ENCODE measurements at places on chromosomes 11 and 22.

DNA sequence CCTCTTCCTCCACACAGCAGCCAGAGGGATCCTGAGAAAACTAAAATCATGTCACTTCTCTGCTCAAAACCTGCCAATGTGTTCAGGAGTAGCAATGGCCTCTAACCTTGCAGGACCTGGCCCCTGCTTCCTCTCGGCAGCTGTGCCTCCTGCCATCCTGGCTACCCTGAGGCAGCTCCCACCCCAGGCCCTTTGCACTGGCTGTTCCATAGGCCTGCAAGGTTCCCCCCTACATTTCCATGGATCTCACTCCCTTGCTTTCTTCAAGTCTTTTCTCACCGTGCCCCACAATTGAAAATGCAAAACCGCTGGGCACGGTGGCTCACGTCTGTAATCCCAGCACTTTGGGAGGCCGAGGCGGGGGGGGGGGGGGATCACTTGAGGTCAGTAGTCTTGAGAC lies 2.1 kb upstream of the STIP1 start:
- no peak for DNase-seq

GRCh38 chr11:65416841-65417701 lies 5.5 kb upstream of the NEAT1 start:
- DNase-seq = no peak

DNA sequence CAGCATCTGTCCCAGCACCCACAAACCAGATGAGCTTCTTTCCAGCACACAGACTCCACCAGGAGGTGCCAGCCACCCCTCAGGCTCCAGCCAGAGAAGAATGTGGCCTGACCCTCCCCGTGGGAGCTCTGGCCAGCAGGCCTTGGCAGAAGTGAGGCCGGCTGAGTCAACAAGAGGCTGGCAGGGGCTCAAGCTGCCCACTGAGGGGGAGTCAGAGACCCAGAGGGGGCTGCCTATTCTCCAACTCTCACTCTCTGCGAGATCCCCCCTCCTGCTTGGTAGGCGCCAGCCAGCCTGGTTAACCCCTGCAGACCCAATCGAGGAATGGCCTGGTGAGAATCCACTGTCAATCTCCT lies 10.6 kb upstream of the CDC42EP1 start:
- DNase-seq = no peak

GRCh38 chr11:14300661-14301304 lies 58.2 kb downstream of the RRAS2 start:
- DNase-seq = no peak

DNA sequence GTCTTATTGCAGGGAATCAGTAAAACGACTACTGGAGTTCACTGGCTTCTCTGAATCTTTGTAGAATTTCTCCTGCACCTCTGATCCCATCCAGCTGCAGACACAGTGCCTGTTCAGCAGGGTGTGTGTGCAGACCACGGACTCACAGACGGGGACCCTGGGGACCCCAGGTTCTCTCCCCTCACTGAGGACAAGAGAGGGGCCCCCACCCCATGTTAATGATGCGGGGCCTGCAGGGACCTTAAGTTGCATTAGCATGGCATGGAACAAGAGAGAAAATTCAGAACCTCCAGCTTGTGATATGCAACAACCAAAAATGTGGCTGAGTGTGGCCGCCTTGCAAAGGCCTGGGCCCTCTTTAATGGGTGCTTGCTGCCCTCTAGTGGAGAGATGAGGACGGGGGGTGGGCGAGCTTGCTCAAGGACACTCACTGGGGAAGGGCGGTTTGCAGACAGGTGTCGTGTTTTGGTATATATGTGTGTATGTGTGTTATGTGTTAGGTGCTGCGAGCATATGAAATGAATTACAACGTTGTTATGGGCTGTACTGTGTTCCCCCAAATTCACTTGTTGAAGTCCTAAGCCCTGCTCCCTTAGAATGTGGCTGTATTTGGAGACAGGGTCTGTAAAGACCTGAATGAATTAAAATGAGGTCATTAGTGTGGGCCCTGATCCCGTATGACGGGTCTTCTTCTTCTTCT lies 84.4 kb upstream of the SEPTIN5 start:
- DNase-seq = peak; percentile 67

DNA sequence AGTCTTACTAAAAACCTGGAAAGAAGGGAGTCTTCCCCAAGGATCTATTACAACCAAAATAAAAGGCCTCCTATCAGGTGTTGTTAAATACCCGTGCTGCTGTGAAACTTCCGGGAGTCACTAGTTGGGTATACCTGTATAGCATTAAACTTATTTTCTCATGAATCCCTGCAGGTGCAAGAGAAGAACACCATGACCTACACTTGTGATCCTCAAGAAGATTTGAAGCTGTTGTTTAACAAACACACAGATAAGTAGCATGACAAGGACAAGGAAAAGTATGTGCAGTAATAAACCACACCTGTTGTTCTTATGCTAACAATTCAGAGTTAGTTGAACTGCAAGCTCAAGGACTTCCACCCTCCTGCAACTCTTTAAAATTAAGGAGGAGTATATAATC lies 12.0 kb downstream of the OR4C45 start:
- DNase-seq = no peak

DNA sequence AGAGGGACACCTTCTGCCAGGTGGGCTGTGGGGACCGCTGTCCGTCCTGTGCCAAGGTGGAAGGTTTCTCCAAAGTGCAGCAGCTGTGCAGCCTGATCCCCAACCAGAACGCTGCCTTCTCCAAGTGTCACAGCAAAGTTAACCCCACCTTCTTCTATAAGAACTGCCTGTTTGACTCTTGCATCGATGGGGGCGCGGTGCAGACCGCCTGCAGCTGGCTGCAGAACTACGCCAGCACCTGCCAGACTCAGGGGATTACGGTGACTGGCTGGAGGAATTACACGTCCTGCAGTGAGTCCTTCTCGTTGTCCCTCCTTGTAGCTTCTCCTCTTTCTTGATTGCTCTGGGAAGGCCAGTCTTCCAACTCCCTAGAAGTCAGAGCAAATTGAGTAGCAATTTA lies 44.8 kb downstream of the TECTA start:
- no peak for DNase-seq

- DNase-seq = no peak
These were observed 919.3 kb downstream of the NTM start for GRCh38 chr11:132289590-132290256.

DNA sequence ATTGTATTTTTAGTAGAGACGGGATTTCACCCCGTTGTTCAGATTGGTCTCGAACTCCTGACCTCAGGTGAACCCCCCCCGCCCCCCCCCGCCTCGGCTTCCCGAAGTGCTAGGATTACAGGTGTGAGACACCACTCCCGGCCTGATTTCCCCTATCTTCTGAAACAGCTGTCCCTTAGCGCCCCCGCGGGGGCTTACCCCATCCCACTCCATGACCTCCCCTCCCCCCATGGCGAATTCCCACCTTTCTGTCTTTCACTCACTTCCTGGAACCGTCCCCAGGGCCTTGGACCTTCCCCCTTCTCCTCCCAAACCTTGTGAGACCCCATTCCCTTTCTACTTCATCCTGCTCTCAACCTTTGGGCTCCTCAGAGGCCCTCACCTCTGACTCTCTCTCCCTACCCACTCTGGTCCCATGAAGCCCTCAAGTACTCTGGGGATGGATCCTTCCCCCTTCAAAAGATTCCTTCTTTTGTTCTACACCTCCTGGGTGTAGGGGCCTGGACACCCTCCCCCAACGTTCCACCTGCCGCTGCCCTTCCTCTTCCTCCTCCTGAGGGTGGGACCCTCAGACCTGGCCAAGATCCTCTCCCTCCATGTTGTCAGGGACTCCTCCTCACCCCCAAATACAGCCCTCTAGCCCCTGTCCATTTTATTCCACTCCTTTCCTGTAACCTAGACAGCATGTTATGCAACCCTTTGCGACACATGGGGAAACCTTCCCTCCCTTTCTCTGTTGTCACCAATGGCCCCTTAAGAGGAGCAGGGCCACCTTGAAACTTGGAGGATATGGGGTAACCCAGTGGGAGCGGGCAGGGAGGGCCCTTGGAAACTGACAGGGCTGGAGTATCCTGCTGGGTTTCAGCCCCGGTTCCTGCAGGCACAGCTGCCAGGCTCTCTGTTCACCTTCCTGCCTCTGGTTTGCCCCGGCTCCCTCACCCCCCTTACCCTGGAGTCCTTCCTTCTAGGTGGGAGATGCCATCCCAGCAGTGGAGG lies 1.1 kb downstream of the PRDX5 start:
- no peak for DNase-seq

- DNase-seq = no peak
These were observed 10.9 kb downstream of the USP2 start for GRCh38 chr11:119370486-119371046.

DNA sequence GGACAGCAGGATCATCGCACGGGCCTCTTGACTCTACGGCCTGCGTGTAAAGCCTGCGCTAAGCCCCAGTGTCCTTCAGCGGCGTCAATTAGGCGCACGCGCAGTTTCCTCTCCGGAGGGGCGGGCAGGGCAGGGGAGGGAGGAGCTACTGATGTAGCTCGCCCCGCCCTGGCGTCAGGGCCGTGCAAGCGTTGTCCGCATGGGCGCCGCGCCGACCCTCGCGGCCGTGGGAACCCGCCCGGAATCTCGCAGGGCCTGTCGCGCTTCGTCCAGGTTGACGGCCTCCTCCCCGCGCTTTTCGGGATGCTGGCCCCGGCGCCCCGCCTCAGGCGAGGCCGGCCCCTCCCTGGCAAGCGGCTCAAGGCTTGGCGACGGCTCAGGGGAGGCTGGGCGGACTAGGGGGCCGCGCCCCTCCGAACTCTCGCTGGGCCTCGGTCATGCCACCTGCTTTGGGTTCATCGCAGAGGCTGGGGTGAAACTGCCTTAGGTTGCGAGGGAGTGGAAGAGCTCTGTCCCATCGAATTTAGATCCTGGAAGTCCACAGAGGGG lies 61.1 kb downstream of the ST3GAL4 start:
- peak; percentile 64 for DNase-seq

GRCh38 chr22:17562906-17563870 lies at the start of gene SLC25A18:
Gene SLC25A18 (plus strand): TSS chr22:17563498. CDS start chr22:17579945, 16,447 bp downstream.
- DNase-seq = no peak

GRCh38 chr11:122744357-122744756 lies 88.8 kb downstream of the UBASH3B start:
- DNase-seq = no peak

DNA sequence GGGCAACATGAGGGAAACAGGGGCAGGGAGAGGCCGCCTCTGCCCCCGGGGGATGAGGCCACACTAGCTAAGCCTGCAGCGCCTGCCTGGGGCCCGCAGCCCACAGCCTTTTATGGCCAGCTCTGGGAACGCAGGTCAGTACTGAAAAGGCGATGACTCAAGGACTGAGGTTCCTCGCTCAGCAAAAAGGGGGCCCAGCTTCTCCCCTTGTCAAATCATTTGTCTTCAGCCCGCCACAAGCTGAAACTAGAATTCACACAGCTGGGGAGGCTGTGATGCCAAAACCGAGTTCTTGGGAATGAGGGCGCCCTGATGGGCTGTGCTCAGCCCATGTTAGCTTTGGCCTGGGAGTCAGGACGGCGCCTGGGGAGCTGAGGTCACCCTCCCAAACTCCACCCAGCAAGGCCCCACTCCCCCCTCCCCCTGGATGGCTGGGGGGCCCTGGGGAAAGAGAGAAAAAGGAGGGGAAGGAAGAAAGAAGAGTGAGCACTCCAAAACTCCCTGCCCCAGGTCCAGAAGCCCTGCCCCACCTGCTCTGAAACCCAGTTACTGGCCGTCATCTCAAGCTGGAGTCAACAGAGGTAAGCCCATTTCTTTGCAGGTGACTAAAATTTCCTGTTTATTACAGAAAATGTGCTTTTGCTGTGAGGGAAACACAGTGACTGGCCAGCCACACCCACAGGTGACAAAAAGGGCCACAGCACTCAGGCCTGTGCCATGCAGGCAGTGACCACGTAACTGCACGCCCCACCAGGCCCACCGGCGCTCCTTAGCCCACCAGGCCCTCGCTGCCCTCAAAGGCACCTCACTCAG lies 13.7 kb downstream of the EHD1 start:
- peak; percentile 63 for DNase-seq

DNA sequence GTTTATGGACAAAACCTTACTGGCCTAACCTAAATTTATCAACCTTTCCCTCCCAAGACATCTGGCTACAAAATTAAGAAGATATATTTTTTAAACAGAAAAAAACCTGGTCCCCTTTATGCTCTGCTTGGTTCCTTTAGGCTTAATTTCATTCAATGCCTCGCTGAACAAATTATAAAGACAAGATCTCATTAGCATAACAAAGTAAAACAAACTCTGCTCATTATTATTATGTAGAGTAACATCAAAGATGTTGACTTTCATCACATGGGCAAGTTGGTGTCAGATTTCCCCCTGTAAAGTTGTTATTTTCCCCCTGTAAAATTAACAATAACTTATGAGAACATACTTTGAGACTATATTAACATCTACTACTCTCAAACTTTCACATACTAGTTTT lies 11.0 kb downstream of the RRAS2 start:
- DNase-seq = no peak

DNA sequence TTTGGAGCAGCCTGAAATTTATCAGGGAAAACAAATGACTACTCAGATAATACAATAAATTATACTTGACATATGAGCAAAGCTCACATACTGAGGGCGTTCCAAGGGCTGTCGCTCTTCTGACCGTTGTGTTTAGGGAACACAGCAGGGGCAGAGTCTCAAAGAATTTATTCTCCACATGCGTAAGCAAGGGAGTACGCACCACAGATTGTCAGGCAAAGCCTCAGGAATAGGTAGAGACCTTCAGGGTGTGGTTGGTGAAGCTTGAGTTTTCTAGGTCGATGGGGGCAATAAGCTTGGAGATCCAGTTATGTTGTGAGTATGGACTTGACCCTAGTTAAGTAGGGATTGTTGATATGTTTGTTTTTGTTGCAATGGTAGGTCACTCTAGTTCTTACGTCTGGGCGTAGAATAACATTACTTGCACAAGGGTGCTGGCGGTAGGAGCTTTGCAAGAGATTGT lies 830 bp downstream of the ACAT1 start:
- DNase-seq = no peak

DNA sequence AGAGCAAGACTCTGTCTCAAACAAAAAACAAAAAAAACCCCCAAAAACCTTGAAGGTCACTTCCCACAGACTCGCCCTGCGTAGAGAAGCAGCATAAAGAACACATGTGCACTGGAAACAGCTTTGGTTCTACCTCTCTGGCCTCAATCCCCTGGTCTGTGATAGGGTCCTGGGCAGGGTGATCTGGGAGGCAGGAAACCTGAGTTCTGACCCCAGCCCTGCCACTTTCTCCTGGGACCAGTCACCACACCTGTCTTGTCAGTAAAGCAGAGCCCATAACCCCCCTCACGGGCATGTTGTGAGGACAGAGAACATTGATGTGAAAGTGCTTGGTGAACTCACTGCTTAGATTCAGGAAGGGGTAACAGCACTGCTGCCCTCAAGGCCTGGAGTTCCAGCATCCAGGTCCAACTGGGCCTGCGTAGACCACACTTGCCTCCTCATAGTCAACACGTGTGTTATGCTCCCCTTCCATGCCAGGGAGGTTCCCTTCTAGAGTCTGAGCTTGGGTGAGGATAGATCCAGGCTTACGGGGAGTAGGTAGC lies 11.4 kb downstream of the UCP2 start:
- DNase-seq = no peak

- peak; percentile 60 for DNase-seq
These were observed 26.2 kb downstream of the TCP11L1 start for GRCh38 chr11:33065445-33066178.

- peak; percentile 84 for DNase-seq
These were observed at the start of gene ZBTB44 for GRCh38 chr11:130314750-130315285. Gene ZBTB44 (minus strand): TSS chr11:130314917. CDS start chr11:130261873, 53,044 bp downstream.
